Thoracic aorta (tissue), 2 donors: ENCODE measurements at places on chromosomes 13 and 19. TPM values are rescaled to one million over a fixed set of nuclear protein-coding genes. Genes with fewer than 3 reads are reported as not detected.

POP4 gene
- total RNA-seq: 57.2 TPM

MEGF8 gene
- total RNA-seq: 19.5 TPM

- no peak for DNase-seq
Observed at GRCh38 chr13:31697290-31697689, 42.0 kb upstream of the RXFP2 start.

GRCh38 chr19:42254089-42254849 is 659 bp downstream of the ERF start:
- no peak for DNase-seq

FSD1 gene
- not detected for total RNA-seq

CAPN12 gene
- total RNA-seq: 0.81 TPM

DNA sequence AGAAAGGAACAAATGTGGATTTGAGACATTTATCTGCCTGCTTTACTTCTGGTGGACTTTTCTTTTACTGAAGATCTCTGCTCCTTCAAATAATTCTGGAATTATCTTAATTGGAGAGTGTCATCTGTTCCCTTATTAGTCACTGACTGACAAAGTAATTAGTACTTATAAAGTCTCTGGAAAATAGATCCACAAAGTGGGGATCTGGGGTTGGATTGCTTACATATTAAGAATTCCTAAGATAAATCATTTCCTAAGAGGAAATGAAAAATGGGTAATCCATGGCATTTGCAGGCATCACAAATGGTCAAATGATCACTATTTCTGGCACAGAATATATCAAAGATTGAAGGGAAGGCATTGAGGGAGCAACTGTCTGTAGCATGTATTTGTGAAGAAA is 137.4 kb upstream of the SLITRK5 start:
- DNase-seq: no peak

ZNF320 gene
- 26.1 TPM for total RNA-seq

GRCh38 chr19:10105509-10106099 is 558 bp upstream of the PPAN start:
- DNase-seq: no peak

DNA sequence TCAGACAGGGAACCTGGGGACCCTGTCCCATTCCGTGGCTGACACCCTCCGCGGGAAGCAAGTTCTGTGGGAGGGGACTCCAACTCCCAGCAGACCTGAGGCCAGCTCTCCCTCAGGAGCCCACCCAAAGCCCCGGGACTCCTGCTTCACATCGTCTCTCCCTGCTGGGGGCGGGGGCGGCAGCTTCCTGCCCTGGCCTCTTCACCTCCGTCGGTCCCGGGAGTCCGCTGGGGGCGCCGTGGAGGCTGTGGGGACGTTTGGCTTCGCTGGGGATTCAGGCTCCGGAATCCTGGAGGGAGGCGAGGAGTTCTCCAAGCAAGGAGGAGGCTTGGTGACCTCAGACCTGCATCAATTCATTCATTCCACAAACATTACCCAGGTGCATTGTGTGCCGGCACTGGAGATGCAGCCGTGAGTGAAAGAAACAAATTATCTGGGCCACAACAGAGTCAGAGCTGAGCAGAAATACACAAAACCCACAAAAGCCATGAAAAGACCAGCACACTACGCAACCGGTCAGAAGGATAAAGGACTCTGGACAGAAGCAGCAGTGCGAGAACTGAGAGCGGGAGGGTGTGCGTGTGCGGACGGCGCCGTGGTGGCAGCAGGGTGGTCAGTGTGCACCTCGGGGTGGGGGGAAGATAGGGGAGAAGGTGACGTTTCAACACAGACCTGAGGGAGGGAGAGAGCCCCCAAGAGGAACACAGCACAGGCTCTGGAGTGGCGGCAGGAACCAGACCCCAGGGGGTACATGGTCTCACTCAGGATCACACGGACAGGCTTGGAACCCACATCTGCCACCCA is 19.0 kb downstream of the EPS8L1 start:
- DNase-seq: no peak

- no peak for DNase-seq
Observed at GRCh38 chr19:46784262-46785053, 3.9 kb downstream of the SLC1A5 start.

DNA sequence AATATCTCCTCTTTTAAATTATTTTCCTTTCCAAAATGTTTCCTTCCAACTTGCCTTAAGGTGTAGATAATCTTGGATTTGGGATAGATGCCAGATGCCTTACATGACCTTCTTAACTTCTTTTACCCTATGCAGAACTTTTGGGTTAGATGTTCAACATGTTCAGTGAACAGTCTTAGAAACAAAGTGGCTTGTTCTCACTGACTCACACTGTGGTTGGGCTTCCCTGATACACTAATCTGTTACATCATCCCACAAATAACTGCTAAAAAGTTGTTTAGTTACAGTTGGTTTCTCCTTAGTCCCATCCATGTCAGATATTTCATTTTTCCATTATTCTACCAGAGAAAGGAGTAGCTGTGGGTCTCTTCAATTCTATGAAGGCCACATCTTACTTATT is 2638.2 kb downstream of the PCDH9 start:
- no peak for DNase-seq

GRCh38 chr13:113863524-113864272 is at the start of gene GAS6:
GAS6 (minus strand) TSS chr13:113864076; CDS start chr13:113863920, 156 bp downstream.
- no peak for DNase-seq

DNA sequence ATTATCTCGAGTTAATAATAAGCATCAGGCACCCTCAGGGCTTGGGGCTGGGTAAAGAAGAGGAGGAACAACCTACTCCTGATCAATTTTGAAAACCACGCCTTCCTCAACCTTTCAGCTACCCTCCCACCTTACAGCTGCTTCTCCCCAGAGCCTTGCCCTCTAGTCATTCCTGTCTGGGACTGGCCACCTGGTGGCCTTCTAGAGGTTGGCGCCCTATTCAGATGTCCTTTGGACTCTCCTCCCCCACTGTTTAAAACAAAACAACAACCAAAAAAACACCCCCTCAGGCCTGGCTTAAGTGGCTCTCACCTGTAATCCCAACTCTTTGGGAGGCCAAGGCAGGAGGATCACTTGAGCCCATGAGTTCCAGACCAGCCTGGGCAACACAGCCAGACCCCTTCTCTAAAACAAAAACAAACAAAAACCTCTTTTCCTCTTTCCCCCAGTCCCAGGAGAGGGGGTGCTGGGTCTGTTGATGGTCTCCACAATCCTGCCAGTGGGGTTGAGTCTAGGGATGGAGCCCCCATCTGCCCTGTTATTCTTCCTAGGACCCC is 62.3 kb downstream of the CCDC70 start:
- DNase-seq: no peak

DNA sequence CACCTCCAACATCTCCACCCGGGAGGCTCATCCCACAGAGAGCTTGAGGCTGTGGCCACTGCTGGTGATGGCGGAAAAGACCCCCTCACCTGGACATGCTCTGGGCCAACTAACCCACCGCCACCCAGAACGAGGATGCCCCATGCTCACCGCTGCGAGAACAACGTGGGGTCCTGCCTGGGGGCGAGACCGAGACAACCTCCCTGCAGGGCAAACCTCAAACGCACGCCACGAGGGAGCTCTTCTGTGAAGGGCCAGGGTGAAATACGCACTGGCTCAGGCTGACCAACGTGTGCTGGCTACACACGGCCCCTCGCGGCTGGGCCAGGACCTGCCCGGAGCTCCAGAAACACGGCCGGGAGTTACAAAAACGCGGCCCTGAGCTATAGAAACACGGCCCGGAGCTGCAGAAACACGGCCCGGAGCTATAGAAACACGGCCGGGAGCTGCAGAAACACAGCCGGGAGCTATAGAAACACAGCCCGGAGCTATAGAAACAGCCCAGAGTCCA is 19.0 kb upstream of the PLPP2 start:
- DNase-seq: no peak

DNA sequence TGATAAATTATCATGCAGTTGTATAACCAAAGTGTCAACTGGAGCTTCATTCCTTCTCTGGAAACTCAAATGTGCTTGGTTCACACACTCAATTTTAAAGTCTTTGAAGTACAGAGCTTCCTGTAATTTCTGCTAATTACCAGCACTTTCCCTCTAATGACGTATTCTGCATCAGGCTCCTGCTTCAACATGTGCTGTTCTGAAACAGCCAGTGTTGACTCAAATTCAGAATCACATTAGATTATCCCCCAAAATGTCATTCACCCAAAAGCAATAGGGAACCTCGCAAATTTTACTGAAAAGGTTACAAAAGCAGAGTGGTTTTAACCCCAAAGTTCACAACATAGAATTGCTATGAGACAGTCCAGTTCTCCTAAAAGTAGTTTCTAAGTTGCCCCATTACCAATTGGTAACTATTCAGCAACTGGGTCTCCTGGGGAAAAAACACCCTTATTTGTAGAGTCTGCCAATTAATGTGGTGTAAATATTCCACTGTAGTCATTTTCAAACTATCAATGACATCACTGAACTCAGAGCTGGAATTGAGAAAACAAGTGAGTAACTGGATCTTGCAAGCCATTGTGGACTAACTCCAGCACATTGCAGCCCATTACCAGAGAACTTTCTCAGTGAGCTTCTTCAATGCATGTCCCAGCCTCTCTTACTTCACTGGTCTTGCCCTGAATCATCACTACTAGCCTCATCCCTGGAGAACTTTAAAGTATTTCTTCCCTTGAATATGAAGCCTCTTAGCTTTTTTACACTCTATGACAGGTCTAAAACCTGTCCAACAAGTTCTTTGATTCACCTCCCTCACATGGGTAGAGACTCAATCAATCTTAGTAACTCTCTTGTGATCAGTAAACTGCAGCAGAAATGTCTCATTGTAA is 955.4 kb downstream of the EFNB2 start:
- DNase-seq: no peak

FGF21 gene
- total RNA-seq: not detected

DNA sequence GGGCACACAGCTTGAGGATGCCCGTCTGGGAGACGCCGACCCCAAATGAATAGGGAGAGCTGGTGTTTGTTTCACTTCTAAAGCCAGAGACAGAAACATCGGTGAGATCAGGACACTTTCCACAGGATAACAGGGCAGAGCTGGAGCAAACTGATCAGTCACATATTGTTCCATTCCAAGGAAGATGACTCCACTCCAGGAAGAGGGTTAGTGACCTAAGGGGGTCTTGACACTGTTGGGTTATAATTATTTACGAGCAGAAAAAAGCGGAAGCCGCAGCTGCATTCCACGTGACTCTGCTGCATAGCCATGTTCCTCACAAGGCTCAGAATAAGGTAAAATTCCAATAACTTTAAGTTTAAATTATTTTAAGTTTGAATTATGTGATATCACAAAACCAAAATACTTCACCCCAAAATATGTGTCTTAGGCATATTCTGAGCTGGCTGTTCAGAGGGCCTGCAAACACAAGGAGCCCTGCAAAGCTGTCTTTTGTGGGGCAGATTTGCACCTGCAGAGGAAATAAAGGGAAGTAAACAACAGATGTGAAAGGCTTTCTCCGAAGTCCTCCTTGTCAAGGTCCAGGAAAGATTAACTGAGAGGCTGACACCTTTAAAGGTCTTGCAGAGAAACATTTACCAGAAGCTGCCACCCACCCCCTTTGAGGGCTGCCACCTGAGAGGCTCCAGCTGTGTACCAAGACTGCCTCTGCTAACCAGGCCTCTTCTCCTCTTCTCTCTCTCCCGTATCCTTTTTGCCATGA is 819.2 kb downstream of the UQCRFS1 start:
- no peak for DNase-seq

NANOS3 gene
- not detected for total RNA-seq

DNA sequence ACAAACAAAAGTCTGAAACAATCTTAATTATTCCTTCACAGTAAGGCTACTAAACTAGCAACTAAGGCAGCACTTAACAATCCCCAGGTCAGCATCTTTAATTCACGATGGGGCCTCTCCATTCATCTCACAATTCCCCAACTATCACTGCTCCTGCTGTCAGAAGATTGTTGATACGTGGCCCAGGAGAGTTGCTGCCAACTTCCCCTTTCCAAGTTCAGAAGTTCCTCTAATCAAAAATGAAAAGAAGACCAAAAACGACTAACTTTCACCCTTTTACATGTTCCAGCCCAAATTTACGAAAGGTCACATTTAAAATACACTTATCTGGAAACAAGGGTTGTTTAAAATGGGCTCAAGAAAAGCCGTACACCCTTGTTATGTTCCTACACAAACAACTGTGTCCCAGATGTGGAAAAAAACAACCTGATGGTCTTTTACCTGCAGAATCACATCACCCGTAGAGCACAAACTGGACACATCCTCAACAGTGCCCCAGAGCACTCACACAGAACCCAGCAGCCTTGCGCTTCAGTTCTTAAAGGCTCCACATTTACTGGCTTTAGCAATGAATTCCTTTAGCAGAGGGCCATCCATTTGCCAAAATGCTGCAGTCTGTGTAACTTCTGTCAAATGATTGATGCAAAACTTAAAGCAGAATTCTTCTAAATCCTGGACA is 38.0 kb downstream of the PHF11 start:
- DNase-seq: no peak

GRCh38 chr19:34662919-34663318 is 14.0 kb downstream of the SCGB2B2 start:
- DNase-seq: no peak
